ENCODE measurements at places on chromosomes 16 and 17.

DNA sequence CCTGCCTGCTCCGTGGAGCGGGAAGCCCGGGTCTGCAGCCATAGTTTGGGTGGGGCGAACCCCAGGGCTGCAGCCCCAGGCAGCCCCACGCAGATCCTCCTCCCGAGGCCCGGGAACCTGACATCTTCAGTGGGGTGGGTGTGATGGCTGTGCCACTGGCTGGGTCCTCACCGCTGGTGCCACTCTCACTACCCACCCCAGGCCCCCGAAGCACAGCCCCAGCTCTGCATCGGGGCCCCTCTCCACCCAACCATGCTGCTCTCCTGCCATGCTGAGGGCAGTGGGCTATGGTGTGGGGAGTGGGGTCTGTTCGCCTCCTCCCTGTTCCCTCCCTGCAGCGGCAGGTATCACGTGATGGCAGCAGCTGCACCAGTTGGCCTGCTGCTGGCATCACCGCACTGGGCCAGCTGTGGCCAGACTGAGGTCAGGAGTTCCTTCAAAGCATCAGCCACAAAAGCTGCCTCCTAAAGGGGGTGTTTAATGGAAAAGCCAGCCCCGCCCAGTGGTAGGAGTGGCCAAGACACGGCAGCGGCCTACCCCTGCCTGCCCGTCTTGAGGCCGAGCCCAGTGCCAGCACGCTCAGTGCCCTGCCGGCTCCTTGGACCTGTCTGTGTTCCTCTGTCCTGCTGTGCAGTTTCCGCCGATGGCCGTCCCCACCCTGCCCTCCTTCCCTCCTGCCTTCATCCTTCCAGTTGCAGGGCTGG, 10.8 kb downstream of the KCTD5 start:
- DNase-seq: no peak

GRCh38 chr17:2466931-2467330, 44.8 kb downstream of the METTL16 start:
- no peak for DNase-seq

- no peak for DNase-seq
Observed at GRCh38 chr17:8312726-8313600, 2.9 kb downstream of the ARHGEF15 start.

DNA sequence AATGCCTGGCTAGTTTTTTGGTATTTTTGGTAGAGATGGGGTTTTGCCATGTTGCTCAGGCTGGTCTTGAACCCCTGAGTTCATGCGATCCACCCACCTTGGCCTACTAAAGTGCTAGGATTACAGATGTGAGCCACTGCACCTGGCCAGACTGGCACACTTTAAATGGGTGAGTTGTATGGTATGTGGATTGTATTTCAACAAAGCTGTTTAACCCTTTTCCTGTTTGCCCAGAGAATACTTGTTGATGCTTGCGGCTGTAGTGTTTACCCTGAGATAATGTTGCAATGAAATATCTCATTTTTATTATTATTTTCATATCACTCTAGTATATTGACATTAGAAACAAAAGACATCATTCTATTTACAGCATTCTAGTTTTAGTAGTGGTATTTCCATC, 17.1 kb upstream of the TMEM94 start:
- DNase-seq: no peak

DNA sequence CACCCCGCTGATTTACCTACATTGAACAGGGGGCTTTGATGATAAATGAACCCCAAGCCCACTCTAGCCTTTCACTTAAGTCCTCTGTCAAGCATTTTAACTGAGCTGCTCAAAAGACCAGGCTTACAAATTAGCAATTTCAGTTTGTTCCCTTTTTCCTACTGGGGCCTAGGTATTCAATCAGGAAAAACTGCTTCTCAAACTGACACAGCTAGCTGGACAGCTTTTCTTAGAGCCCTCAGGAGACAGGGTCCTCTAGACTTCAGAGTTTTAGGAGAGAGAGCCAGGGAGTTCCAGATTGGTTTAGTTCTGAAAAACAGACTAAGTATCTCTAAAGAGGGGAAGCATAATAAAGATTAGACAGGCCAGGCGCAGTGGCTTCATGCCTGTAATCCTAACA, 6.2 kb upstream of the HEXIM2 start:
- no peak for DNase-seq

DNA sequence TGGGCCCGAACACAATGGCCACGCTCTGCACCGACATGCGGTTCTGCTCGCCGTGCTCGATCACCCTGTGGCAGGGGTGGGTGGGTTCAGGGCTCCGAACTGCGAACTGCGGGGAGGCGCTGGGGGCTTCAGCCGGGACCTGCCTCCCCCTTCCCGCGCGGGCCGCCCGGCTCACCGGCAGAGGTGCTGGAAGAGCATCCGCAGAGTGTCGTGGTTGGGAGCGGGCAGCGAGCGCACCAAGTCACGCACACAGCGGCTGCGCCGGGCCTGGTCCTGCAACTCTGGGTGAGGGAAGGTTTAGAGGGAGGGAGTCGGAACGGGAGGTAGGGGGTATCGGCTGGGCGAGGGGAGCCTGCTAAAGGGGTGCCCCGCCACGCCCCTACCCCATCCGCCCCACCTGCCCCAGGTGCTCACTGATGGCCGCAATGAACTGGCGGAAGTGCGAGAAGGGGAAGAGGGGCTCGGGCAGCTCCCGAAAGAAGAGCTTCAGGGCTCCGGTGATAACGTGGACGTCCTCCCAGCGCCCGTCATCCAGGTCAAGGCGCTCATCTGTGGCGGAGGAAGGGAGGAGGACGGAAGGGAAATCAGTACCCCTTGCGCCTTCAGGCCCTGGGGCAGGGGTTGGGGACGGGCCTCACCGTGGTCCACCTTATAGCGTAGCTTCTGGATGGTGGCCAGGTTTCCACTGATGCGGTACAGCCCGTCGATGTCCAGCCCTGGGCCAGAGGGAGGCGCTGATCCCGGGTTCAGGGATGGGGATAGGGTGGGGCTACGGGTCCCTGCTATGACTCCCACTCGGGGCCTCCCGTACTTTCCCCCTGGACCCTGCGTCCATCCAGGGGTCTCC, 36.9 kb downstream of the ARHGAP27 start:
- DNase-seq: no peak

DNA sequence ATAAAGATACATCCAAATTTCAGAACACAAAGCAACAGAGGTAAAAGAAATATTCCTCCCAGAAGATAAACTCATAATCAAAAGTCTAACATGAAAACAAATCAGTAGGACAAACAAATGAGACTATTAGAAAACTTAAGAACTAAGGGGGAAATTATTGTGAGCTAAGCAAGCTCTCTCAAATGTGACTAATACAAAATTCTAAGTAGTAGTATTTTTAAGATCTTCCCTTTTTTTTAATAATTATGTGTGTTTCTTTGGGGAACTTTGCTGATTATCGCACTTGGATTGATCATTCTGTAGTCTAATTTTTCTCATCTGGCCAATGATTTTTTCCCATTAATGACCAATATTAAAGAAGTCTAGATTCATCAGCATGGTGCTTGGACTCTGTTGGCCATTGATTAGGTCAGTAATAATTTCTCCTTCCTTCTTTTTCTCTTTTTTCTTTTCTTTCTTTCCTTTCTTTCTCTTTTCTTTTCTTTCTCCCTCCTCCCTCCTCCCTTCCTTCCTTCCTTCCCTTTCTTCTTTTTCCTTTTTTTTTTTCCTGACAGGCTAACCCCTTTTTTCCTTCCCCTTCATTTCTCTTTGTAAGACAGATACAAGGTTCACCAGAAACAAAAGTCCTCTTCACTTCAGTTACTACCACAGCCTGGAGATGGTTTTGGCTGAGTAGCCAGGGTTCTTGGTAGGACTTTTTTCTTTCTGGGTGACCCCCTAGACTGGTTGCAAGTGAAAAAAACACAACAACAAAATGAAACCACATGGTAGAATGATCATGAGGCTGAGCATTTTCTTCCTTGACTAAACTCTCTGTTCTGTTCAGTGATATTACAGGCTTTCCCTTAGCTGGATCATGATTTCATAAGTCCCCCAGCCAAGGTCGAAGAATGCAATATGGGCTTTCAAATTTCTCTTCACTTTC, 2.9 kb upstream of the ABCA6 start:
- DNase-seq: no peak

DNA sequence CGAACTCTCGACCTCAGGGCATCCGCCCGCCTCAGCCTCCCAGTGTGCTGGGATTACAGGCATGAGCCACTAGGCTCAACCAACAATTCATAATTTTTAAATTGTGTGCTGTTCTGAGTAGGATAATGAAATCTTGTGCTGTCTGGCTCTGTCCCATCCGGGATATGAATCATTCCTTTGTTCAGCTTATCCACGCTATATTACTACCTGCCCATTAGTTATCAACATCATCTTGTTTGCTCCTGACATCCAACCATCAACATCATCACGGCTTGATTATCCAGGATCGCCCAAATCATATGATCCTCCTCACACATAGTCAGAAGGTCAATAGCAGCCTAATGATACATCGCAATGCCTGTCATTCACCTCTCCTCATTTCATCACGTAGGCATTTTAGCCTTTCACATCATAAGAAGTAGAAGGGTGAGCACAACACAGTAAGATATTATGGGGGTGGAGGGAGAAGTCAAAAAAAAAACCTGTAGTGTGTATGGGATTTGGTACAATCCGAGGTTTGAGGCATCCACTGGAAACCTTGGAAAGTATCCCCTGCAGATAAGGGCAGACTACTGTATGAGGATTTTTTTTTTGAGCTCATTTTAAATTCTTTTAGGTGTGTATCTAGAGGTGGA, 77.0 kb upstream of the SIAH1 start:
- DNase-seq: no peak

DNA sequence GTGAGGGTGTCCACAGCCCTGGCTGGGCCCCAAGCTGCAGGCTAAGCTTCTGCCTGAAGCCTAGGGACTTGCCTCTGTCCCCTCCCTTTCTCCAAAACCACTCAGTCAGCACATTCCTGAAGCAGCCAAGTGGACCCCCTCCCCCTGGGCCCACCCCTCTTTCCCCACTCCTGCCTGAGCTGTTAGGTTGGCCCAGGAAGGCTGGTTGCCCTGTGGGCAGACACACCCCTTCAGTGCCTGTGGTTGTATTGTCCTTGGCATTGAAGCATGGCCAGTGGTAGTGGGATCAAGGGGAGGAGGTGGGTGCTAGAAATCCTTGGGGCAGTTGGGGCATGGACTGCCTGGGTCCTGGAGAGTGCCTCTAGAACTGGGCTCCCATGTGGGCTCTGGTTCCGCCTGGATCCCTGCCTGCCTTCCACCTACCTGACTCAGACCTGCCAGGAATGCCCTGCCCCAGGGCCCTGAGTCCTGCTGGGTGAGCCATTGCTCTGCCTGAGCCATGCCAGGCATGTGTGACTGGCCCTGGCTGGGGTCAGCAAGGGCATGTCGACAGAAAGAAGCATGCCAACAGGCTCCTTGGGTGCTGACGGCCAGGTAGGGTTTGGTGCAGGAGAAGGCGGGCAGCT, 2.1 kb downstream of the TRAF4 start:
- DNase-seq: no peak

GRCh38 chr16:85878875-85879274, 20.1 kb upstream of the IRF8 start:
- DNase-seq: no peak

GRCh38 chr17:6480303-6480675, 36.0 kb downstream of the PIMREG start:
- DNase-seq: no peak

GRCh38 chr17:43338886-43339516, 59.8 kb upstream of the ARL4D start:
- no peak for DNase-seq
